ENCODE measurements at places on chromosomes 16 and 17. TPM values are rescaled to one million over a fixed set of nuclear protein-coding genes. Genes with fewer than 3 reads are reported as not detected.
A peak's percentile ranks its signal among the peaks of the same experiment; 100 is the strongest.

DNA sequence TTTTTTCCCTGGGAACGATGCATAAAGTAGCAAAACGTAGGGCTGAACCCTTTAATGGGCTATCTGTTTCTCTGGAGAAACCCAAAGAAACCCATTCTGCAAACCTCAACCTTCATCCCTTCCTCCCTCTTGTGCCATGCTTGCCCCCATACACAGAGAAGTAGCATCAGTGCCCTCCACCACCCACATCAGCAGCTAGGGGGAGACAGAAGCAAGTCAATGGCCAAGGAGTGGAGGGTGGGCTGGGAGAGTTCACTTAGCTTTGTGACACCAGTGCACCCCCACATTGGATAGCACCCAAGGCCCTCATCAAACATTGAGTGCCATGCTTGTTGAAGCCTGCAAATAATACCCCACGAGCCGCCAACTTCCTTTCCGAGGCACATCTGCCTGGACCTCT, 282.4 kb downstream of the ABCC12 start:
- no peak for DNase-seq

DNA sequence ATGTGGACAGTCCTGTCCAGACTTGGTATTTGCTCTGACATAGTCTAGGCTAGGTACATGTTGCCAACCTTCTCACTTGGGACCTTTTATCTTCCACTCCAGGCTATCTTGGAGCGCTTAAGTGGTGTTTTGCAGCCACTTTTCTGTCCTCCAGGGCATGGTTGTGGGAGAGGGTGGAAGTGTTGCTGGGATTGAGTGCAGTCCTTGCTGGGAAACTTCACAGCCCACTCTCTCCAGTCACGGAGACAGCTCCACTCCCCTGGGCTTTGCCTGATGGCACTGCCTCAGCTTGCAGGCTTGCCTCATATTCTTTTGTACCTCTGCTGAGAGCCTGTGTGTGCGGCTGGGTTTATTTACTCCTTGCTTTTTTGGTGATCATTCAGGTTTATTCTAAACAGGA, 17.4 kb downstream of the RPA1 start:
- DNase-seq = peak; percentile 67

DNA sequence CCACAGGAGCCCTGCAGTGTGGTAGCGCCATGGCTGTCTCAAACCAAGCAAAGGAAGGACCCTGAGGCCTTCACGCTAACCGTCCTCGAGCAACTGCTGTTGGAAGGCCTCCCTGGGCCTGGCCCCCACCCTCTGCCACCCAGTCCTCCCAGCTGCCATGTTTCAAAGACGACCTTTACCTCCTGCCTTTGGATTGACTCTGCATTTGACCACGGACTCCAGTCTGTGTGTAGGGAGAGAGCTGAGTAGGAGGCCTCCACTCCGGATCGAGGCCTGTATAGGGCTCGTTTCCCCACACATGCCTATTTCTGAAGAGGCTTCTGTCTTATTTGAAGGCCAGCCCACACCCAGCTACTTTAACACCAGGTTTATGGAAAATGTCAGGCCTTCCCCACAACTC, 24.3 kb downstream of the PLCD3 start:
- DNase-seq = no peak

GRCh38 chr17:44557651-44558285, 484 bp downstream of the FZD2 start:
- DNase-seq = peak; percentile 71

DNA sequence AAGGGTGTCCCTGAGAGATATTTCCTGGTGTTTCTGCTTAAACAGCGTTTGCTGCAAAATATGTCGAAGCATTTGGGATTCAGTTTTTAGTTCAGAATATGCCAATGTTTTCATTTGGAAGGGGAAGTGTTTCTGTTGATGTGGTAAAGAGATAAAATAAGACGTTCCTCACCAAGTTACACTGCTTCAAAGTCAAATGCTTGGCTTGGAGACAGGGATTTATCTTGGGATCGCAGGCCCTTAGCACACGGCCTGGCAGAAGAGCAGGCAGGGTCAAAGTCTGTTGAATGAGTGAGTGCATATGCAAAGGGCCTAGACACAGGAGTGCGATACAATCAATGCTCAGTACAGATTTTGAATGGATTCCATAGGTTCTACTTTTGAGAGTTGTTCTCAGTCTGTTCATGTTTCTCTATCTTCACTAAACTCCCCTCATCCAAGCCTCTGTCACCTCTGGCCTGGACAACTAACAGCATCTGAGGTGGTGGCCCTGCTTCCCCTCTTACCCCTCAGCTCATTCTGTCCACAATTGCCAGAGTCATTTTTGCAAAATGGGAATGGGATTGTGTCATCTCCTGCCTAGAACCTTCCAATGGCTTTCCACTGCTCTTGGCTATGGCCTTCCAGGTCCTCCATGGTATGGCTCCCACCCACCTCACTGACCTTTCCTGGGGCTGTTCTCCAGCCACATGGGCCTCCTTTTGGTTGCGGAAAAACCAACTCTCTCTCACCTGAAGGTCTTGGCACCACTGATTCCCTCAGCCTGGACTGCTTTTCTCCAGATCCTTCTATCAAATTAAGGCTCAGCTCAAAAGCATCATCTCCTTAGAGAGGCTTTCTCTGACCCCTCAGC, 3.2 kb downstream of the DEXI start:
- no peak for DNase-seq

DNA sequence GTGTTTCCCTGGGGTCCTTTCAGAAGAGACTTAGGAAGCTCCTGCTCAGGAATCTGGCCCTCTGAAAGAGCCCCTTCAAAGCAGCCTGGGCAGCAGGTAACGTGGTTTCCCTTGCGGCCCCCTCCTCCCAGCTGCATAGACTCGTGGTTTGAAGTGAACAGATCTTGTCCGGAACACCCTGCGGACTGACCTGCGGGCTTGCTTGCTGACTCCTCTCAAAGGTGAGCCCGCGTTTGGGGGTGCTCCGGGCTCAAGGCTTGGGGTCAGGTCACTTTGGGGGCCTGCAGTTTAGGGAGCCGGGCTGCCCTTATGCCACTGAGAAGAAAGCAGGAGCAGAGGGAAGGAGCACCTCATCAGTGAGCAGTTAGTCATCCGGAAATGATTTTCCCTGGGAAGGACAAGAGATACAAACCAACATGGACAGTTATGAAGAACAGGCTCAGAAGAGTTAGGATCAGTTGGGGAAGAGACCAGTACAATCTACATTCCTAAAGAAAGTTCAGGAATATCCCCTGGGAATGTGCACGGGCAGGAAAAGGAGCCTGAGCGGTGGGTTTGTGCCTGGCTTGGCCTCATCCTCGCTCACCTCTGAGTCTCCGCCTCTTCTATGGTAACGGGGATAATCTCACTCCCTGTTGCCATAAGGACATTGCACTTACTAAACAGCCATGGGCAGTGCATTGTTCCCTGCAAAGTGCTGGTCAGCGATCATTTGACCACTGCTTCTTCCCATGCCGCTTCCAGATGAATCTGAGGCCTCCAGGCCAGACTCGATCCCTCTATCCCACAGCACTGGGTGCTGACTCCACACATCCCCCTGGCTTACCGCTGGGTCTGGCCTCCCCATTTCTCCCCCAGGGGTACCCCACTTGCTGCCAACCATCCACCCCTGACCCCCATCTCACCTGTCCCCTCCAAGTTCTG, 10.0 kb downstream of the LDHD start:
- no peak for DNase-seq

DNA sequence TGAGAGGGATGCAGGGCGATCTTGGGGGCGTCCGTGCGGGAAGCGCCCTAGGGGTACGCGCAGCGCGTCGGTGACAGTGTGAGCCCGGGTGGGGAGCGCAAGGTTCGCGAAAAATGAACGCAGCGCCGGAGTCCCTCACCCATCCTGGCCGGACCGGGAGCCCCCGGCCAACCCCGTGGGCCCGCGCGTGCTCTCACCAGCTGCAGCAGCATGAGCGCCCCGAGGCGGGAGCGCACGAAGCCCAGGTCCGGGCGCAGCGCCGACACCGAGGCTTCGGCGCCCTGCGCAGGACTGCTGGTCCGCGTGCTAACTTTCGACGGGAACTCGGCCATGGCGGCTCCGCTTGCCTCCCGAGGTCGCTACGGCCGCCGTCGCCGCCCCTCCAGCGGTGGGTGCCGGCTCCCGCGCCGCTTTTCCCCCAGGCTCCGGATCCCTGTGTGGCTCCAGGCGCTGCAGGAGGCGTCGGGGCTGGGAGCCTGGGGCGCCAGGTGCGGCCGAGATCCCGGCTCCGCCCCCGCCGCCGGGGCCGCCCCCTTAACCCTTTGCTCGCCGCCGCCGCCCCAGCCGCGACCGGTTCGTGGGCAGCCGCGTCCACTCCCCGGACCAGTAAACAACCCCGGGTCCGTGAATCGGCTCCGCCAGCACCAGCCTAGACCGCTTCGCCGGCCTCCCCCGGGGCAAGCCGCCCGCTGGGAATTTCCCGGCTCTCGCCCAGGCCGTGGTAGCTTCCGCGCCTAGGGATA, at the start of gene PLLP:
TSS of gene PLLP (minus strand) at position 464 of the 743 bp plus-strand sequence. CDS start at position 332, 132 bp downstream.
- DNase-seq = peak; percentile 56

- DNase-seq = no peak
Measured at GRCh38 chr17:68356520-68356919, 65.2 kb downstream of the ARSG start.

FASN gene
- 17.0 TPM for total RNA-seq

AIPL1 gene
- total RNA-seq = not detected

PDP2 gene
- 2.2 TPM for total RNA-seq

PYY gene
- total RNA-seq = not detected

Data from left ventricle myocardium superior (tissue), 1 donor.